ENCODE measurements at places on chromosomes 2 and 18. TPM values are rescaled to one million over a fixed set of nuclear protein-coding genes. Genes with fewer than 3 reads are reported as not detected.

DNA sequence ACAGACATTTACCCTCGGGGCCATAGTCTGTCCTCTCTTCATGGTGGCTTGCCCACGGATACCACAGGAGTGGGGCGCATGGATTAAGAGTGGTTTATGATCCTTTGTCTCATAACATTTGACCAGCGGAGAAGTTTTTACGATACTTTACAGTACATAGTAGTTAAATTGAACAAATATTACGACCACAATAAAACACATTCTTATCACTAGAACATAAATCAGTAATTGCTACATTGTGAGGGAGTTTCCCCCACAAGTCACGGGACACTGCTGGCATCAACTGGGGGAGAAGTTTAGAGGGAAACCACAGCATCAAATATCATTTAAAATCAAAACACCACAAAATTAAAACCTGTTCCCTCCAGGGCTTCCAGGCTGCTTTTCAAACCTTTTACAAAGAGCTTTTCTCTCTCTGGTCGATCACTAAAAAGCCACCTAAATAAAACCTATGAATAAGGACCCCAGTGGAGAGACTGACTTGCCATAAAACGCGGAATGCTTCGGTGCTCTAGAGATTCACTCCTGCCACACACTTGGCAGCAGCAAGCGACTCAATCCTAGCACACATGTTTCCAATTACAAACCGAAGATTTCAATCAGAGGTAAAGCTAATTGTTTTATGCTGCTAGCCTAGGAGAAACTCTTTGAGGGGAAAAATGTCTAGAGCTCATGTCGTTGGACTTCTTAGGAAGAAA is 173.7 kb upstream of the HNRNPA3 start:
- H3K4me3 ChIP-seq = no peak overlapping the region
- no peaks in the 10 kb centered on the region for H3K36me3 ChIP-seq
- no peaks in the 10 kb centered on the region for H3K4me1 ChIP-seq
- DNase-seq = no peak
- H3K27ac ChIP-seq = no peak overlapping the region
- no peaks in the 10 kb centered on the region for H3K27me3 ChIP-seq

- H3K4me3 ChIP-seq = no peak overlapping the region
- no peak overlapping the region for H3K27ac ChIP-seq
- H3K4me1 ChIP-seq = no peaks in the 10 kb centered on the region
- DNase-seq = no peak
- no peaks in the 10 kb centered on the region for H3K36me3 ChIP-seq
These were observed 53.3 kb upstream of the COL5A2 start for GRCh38 chr2:189232759-189233406.

GRCh38 chr2:24228470-24228869 is 53.6 kb downstream of the FAM228A start:
- no peak overlapping the region for H3K4me3 ChIP-seq
- no peaks in the 10 kb centered on the region for H3K27me3 ChIP-seq

- H3K27ac ChIP-seq = no peak overlapping the region
- no peaks in the 10 kb centered on the region for H3K4me1 ChIP-seq
- H3K4me3 ChIP-seq = no peak overlapping the region
- H3K27me3 ChIP-seq = no peaks in the 10 kb centered on the region
- no peaks in the 10 kb centered on the region for H3K36me3 ChIP-seq
- no peak for DNase-seq
These were observed 73.9 kb downstream of the PRKRA start for GRCh38 chr2:178377046-178377445.

Gene OR6B2
- not detected for total RNA-seq
